ENCODE measurements at places on chromosomes 11 and 22. TPM values are rescaled to one million over a fixed set of nuclear protein-coding genes. Genes with fewer than 3 reads are reported as not detected.

The MYO18B gene
- 0.03 TPM for total RNA-seq

DNA sequence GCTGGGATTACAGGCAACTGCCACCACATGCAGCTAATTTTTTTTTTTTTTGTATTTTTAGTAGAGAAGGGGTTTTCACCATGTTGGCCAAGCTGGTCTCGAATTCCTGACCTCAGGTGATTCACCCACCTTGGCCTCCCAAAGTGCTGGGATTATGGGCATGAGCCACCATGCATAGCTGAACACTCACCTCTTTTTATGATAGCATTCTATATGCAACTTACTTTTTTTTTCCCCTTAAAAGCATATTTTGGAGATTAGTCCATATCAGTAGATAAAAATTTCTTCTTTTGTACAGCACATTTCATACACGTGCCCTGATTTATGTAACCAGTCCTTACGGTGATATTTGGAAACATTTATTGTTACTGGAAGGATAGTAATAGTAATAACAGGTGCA, 14.6 kb downstream of the GTPBP1 start:
- DNase-seq: no peak

The APOA1 gene
- 0.31 TPM for total RNA-seq

The MAP6 gene
- total RNA-seq: 17.7 TPM

DNA sequence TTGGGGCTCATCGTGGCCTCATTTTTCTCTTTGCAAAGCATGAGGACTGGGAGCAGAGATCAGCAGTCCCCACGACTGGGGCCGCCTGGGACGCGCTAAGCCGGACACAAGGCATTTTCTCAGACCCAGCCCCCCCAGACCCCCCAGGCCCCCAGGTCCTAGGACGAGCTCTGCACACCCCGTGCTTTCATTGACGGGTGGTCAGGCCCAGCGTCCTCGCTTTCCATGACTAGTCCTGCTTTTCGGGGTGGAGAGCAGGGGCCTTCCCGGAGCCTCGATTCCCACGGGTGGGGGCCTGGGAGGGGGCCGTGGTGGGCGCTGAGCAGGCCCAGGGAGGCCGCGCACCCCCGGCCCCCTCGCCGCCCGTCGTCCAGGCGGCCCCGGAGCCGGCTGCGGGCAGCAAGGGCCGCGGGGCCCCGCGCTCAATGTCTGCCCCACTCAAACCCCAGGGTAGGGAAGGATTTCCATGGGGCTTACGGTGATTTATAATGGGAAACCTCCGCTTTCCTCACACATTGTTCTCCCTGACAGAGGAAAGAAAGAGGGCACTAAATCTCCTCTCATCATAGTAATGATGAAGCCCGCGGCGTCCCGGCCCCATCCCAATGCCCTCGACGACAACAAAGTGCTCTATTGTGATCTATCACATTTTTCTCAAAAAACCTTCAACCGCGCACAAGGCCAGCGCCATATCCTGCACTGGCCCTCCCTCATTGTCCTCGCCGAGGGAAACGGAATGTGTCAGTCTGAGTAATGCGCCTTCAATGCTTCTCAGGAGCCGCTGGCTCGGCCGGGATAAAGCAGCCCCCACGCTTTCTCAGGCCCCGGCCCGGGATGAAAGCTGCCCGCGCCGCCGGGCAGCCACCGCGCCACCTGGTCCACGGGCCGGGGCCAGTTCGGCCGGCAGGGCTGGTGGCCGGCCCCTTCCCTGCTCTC, 10.4 kb upstream of the LINC01488 start:
- DNase-seq: no peak

DNA sequence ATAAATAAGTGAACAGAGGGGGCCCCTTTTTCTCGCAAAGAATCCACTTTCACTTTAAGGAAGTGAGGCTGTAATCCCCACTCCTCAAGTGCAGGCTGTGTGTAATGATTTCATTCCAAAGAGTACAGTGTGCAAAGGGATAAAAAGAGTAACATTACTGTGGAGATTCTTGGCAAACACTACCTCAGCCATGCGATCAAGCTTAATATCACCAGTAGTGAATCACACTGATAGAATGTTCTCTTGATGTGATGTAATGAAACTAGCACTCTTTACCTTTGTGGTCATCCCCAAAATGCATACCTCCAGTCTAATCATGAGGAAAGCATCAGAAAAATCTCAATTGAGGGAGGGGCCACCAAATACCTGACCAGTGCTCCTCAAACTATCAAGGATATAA, 246.1 kb upstream of the CHORDC1 start:
- DNase-seq: no peak

The SLC37A2 gene
- total RNA-seq: 6.2 TPM

GRCh38 chr11:126628450-126628789, 272.9 kb downstream of the ST3GAL4 start:
- DNase-seq: no peak

DNA sequence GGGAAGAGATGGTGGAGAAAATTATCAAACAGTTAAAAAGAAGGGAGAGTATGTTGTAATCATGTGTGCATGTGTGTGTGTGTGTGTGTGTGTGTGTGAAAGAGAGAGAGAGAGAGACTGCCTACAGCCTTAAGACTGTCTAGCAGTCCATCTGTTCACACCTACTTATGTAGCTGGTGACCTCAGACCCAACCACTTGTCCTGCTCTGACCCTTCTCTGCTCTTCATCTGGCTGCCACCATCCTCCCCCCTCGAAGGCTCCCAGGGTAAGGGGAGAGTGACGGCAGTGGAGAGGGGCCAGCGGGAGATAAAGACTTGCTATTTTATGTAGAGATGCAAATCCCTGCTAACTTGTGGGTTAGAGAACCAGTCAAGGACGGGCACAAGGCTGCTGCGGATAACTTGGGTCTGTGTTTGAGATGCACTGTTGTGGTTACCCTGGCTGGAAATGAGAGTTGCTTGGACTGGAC, 24.9 kb upstream of the GRAMD1B start:
- DNase-seq: no peak

The LMF2 gene
- total RNA-seq: 57.8 TPM

The NCF4 gene
- total RNA-seq: 14.8 TPM

The PLA2G3 gene
- not detected for total RNA-seq

GRCh38 chr11:76074148-76075095, 131.9 kb downstream of the WNT11 start:
- no peak for DNase-seq

DNA sequence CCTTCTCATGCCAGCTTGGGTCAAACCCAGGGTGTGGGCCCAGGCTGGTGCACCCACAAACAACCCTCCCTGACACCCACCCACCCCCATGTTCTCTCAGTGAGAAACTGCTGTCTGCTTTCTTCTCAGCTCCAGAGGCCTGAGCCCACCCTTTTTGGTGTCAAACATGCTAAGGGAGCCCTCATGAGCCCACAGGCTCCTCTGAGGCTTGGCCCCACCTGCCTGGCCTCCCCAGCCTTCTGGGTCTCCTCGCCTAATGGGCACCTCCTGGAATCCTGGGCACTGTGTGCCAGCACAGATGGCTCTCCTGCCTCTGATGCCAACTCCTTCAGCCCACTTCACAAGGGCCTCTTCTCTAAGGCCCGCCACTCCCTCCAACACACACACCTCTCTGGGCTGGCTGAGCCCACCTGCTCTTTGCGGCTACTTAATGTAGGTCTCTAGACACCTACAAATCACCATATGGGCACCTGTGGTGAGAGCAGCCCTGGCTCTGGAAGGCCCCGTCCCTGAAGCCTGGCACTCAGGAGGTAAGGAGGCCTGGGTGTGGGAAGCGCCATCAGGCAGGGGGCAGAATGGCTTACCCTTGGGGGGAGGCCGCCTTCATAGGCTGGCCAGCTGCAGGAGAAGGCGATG, 4.4 kb downstream of the NAGA start:
- DNase-seq: no peak

DNA sequence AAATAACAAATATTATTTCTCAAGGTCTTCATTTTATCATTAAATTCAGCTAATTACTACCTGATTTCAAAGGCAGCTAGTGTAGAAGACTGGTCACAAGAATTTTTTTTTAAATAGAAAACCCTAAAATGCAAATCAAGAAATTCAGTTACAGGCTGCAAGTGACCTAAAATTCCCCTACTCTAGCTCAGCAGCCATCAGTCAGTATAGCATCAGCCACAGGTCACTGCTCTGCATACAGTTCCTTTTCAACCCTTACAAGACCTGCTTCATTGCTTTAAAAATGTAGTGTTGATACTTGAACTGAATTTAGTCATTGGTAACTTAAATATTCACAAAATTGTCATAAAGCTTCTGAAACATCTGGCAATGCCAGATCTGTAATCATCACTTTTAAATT, 9.5 kb upstream of the B3GNT6 start:
- no peak for DNase-seq

GRCh38 chr11:12053606-12054361, 45.4 kb upstream of the DKK3 start:
- no peak for DNase-seq

- no peak for DNase-seq
Observed at GRCh38 chr22:27993201-27993635, 74.2 kb upstream of the PITPNB start.

The KCNE3 gene
- total RNA-seq: 27.5 TPM

DNA sequence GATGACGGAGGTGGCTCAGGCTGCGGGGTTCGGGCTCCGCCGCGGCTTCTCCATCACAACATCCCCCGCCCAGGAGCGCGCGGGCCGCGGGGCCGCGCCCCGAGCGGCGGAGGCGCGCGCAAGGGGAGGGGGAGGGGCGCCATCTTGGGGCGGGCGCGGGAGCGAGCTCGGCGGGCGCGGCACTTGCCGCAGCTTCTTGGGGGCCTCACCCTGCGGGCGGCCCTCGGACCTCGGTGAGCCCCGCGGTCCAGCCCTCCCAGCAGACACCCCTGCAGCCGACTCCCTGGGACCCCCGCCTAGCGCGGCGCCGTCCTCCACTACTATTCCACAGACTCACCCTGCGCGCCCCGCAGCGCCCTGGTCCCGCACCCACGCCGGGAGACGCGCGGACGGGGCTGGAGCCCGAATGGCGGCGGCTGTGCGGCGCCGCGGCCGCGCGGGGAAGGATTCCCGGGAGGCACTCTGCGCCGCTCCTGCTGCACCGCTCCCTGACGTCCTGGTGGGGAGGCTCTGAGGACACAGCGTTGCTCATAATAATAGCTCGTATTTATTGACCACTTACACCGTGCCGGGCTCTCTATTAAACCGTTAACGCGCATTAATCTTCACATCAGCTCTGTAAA, at the start of gene APBB1:
APBB1 (minus strand) TSS at position 86 of the 623 bp plus-strand sequence. CDS start 7,747 bp downstream, outside the sequence.
- DNase-seq: peak; percentile 81
